ENCODE measurements at places on chromosomes 6 and 20.

DNA sequence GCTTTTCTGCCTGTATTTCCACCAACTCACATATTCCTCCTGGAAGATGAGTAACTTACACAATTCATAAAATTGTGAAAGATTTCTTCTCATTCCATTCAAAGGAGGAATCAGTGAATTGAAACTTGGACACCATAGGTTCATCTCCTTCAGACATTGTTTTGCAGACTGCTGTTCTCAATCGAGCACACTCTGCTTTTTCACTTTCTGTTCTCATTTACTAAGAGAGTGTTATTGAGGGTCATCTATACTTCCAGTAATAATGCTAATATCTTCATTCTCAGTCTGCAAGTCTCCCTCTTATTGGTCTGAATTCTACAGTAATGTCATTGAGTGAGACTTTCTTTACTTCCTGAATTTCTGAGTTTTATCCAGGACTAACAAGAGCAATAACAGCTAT is 67.5 kb upstream of the FUT9 start:
- no peak for DNase-seq

DNA sequence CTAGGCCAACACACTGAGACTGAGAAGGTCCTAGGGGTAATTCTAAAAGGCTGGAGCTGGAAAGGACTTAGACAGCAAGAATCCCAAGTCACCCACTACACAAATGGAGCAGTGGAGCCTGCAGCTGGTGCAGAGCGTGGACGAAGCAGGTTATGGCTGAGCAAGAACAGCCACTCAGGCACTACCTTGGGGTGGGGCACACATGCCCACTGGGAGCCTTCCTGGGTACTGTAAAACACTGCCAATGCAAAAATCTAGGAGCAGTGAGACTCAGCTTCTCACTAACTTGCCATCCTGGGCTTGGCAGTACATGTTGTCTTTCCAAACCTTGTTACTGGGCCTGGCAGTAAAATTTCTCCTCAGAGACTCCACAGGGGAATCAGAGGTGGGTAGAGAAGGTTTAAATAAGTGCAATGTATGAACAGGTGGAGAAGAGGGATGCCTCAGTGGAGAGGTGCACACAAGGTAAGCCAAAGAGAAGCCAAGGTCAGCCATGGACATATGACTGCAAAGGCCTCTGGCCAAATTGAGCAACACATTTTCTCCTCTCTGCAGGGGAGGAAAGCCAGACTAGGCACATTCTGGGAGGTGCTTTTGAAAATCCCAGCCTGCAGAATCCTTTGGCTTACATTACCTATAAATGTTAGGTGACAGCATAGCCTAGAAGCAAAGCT is 105.6 kb downstream of the TNFRSF21 start:
- no peak for DNase-seq

GRCh38 chr6:1614448-1615150 is 4.9 kb downstream of the FOXC1 start:
- no peak for DNase-seq

GRCh38 chr20:34042262-34042661 is 48.6 kb downstream of the RALY start:
- no peak for DNase-seq

DNA sequence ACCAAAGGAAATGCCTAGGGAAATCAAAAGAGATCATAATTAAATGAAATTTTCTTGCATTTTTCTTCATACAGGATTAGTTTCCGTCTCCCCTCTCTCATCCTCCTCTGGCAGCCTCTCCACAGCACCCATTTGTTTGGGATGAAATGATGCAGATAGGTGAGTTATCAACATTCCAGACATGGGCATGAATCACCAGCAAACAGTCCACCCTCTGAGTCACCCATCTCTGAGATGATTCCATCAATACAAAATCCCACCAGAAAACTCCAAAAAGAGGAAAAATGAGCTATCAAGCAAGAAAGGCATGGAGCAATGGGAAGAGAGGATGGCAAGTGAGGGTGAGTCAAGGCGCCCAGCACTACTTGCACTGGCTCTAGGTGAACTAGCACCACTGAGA is 11.4 kb downstream of the MC3R start:
- no peak for DNase-seq

DNA sequence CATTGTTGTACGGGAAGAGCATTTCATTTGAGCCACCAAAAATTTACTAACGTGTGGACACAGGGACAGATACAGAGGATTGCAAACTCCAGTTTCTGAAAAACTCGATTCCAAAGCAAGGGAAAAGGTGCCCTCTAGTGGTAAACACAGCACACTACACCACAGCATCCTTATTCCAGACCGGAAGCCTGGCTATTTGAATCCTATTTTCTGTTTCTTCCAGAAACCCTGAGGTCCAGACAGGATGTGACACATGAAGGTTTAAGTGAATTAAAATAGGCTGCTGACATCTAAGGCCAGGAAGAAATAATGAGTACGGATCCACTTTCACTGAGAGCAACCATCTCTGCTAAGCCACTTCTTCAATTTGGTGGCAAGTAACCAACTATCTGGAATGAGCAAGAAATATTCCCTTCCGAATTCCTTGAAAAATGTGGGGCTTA is 31.8 kb upstream of the GMPR start:
- peak; percentile 86 for DNase-seq

- no peak for DNase-seq
Observed at GRCh38 chr6:158070513-158070912, 88.8 kb downstream of the SYNJ2 start.

GRCh38 chr6:75893776-75894152 is 144.7 kb downstream of the MYO6 start:
- DNase-seq = no peak

GRCh38 chr6:11414176-11414963 is 123.2 kb upstream of the TMEM170B start:
- DNase-seq = no peak

DNA sequence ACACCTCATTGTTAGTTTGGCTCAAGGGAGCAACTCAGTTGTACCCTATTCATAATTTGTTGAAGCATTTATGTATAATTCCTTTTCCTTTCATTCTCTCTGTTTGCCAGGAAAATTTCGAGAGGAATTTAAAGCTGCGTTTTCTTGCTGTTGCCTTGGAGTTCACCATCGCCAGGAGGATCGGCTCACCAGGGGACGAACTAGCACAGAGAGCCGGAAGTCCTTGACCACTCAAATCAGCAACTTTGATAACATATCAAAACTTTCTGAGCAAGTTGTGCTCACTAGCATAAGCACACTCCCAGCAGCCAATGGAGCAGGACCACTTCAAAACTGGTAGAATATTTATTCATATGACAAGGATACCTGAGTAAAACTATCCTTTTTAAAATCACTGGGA is 45.2 kb upstream of the GFRAL start:
- DNase-seq = no peak

DNA sequence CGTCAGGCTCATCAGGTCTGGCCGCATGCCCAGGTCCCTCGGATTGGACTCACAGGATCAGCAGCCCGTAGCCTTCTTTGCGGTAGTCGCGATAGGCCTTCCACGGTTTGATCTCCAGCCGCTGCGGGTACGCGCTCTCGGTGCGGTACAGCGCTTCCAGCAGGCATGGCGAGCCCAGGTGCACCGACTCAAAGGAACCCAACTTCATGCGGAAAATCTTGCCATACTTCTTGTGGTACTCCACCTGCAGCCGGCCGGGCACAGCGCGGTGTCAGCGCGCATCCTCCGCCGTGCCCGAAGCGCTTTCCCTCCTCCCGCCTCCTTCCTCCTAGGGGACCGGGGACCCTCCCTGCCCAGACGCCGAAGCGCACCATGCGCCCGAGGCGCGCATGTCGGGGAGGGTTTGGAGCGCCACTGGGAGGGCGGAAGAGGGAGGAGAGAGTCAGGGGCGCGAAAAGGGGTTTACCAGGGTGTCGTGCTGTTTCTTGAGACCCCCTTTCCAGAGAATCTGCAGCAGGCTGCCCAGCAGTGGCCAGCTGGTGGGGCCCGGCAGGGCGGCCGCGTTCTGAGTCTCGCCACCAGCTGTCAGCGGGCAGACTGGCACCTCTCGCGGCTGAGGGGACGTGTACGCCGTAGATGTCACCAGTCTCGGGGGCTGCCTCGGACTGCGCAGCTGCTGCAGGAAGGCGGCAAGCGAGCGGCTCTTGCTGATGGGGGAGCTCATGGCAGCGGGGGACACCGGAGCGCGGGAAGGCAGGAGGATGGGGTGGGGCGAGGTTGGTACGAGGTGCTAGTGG is 732 bp downstream of the CYP24A1 start:
- no peak for DNase-seq

DNA sequence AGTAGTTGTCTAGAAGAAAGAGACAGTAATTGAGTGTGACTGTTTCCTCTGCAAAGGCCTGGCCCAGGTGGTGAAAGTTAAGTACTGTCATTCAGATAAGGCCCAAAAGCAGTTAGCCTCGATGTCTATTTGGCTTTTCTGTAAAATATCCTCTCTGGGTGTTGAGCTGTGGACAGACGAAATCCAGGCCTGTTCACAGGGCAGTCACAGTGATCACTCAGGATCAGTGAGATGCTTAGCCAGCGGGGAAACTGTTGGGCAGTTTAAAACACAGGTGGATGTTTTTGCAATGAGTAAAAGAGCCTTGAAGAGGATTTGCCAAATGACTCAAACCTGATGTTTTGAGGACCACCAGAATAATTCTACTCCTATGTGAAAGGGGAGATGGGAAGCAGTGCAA is 22.0 kb upstream of the PRDM1 start:
- DNase-seq = no peak

DNA sequence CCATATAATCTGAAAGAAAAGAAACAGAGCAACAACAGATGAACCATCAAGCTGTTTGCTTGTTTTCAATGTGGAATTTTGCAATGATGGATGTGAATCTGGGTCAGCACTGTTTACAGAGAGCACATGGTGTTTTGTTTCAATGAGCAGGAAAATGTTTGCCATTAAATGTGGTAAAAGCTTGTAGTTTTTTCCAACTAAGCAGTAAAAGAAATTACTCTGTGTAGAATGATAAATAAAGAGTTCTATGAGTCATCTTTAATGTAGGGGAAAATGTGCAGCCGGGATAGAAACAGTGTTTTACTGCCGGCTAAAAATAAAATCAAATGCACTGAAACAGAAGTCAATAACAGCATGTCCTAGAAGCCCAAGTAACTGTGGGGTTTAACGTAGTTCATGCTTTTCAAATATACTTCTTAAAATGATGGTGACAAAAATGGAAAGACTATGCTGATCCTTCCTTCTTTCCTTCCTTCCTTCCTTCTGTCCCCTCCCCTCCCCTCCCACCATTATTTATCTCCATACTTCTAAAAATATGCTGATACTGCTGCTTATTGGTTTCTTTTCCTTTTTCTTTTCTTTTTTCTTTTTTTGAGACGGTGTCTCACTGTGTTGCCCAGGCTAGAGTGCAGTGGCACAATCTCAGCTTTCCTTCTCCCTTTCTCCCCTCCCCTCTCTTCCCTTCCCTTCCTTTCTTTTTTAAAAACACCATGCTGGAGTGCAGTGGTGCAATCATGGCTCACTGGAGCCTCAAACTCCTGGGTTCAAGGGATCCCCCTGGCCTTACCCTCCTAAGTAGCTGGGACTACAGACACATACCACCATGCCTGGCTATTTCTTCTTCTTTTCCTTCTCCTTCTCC is 6.3 kb upstream of the NAA20 start:
- peak; percentile 69 for DNase-seq

- no peak for DNase-seq
Observed at GRCh38 chr6:26216886-26217713, 129.9 kb downstream of the HFE start.

- no peak for DNase-seq
Observed at GRCh38 chr6:91487696-91488392, 901.0 kb upstream of the MAP3K7 start.
